ENCODE measurements at places on chromosomes 11 and 22.
A peak's percentile ranks its signal among the peaks of the same experiment; 100 is the strongest.

DNA sequence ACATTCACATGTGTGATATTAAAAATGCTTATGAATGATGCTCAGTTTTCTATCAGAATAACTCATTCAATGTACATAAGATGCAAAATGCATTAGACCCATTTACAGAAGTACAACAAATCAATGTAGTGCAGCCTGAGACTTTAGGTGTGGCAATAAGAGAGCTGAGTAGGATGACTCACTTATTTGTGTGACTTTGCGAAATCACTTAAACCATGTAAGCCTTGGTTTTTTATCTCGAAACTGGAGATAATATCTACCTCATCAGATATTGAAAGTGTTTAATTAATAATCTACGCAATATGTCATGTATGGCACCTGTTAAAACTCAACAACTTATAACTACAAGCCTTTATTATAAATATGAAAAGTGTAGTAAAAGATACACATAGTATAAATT lies 105.7 kb upstream of the LUZP2 start:
- DNase-seq, result no peak

GRCh38 chr11:910044-910588 lies 494 bp downstream of the CHID1 start:
- no peak for DNase-seq

- DNase-seq, result no peak
These were observed at the start of gene KMT5B for GRCh38 chr11:68213135-68213515. KMT5B (minus strand) TSS chr11:68213296; CDS start chr11:68190076, 23,220 bp downstream.

DNA sequence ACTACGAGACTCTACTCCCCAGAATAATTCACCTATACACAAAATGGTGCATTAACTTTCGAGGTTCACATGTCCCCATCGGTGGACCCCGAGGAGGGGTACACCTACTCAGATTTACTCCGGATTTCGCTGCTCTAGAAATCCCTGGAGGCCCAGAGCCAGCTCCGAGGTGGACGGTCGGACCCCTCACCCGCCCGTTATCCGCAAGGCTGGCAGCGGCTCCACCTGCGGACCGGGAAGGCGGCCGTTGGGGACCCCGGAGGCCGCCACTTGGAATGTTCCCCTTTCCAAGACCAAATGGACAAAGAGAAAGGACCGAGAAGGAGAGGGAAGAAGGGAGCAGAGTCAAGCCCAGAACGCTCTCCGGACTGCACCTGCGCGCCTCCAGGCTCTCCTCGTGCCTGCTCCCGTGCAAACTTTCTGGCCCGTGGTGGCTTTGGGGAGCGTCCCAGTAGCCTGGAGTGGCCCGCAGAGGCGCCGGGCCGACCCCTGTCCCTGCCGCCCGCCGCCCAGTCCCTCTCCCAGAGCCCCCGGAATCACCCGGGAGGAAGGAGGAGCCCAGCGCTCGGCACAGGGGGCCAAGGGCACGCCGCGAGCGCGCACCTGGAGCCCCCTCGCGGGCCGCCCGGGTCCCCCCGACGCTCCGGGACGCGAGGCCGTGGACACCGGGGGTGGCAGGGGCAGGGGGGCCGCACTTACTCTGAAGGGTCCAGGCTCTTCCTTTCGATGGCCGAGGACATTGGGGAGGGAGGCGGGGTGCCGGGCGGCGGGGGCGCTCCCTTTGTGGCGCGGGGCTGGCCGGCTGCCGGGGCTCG lies 23.0 kb downstream of the LMO2 start:
- no peak for DNase-seq

- no peak for DNase-seq
These were observed 154.3 kb upstream of the E2F8 start for GRCh38 chr11:19395050-19395449.

GRCh38 chr11:34233215-34233614 lies 124.6 kb downstream of the ABTB2 start:
- DNase-seq, result no peak

GRCh38 chr11:12914400-12914912 lies 94.7 kb upstream of the RASSF10 start:
- no peak for DNase-seq

- peak; percentile 47 for DNase-seq
These were observed 718.8 kb downstream of the CNTN5 start for GRCh38 chr11:99739464-99740089.

GRCh38 chr11:77407613-77408012 lies 66.3 kb downstream of the PAK1 start:
- DNase-seq, result peak; percentile 43

GRCh38 chr11:112085822-112086421 lies 634 bp downstream of the TIMM8B start:
- DNase-seq, result no peak

GRCh38 chr22:41488076-41488475 lies 19.2 kb downstream of the ACO2 start:
- DNase-seq, result no peak

DNA sequence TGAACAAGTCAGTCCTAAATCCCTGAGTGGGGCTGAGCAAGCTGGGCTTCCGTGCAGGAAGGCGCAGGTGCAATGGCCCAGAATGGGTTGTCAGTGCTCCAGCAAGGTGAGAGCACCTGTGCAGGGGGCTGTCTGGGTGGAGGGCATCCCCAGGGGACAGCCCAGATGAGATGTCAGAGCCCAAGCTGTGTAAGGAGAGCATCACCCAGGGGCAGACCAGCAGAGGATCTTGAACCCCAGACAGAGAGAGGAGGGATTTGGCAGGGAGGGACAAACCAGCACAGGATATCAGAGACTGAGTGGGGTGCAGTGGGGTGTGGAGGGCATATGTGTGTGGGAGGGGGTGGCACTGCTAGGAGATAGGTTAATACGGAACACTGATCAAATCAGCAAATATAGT lies 114.9 kb upstream of the TMEM45B start:
- DNase-seq, result no peak

- no peak for DNase-seq
These were observed 192.7 kb downstream of the C11orf91 start for GRCh38 chr11:33507967-33508366.

GRCh38 chr11:8083088-8083395 lies 2.0 kb downstream of the TUB start:
- no peak for DNase-seq

GRCh38 chr22:35310556-35311550 lies 11.2 kb downstream of the TOM1 start:
- no peak for DNase-seq

DNA sequence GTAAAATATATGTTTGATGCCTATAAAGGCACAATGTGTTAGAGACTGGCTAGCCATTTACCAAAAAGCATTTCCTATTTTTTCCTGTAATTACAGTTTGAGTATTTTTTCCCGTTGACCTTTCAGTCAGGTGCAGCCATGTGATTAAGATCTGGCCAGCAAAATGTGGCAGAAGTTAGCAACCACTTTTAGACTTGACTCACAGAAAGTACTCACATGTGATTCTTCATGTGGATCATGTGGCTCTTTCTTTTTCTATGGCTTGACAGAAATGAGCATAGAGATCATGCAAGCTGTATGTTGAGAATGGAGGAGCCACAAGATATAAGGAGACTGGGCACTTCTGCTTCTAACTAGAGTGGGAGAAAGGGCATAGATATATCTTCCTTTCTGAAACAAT lies 27.3 kb upstream of the RAB38 start:
- DNase-seq, result no peak

DNA sequence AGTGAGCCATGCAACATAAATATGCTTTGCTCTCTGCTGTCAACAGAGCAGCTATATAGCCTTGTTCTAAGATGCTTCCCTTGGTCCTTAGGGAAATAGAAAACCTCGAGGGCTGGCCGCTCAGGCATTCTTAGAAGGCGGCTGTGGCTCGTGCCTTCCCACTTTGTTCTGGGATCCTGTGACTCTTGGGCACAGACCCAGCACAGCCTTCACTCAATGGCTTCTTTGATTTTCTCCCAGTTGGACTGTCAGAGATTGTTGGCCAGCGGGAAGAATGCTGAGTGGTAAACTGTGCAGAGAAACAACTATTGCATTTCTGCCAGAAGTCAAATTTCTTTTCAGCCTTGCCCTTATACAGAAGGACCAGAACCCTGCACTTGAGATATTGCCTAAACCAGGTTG lies 9.5 kb upstream of the MICAL2 start:
- DNase-seq, result no peak

DNA sequence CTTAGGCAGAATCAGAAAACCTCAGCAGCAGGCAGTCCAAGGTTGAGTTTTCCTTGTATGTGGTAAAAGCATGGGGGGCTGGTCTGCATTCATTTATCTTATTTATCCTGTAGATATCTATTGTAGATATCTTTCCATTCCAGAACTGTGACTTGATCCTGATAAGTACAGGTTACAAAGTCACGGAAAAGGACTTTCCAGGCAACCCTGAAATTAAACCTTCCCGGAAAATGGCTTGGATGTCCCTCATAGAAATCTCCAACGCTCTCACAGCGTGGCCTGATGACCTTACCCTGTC lies 48.8 kb upstream of the MYO18B start:
- no peak for DNase-seq

DNA sequence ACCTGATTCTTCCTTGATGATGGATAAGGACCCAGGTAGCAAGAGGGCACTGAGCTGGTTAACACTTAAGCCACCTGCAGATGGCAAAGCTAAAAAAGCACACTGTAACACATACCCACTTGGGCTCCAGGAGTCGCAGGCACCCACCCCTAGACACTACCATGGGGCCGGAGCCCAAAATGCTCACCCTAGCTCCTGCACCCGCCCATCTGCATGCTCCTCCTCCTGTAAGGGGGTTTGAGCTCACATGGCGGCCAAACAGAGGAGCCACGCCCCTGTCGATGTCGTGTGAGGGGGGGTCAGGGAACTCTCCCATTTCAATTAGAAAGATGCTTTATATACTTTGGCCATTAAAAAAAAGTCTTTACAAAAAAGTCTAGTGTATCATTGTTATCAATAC lies 370.7 kb downstream of the DLG2 start:
- DNase-seq, result no peak

DNA sequence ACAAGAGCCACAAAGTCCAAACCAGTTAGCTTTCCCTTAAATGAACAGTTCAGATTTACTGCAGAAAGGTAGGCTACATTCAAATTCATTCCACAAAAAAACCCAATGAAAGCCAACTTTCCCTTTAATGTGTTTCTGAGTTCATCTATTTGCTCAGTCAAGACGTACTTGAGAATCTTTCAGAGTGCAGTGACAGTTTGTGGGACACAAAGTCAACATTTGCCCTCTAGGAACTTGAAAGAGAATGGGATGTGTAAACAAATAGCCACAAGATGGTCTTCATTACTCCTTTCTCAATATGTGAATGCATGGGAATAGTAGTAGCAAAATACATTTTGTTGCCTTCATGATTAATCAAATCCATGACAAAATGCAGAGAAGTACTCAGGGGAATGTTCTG lies 15.8 kb downstream of the RTCB start:
- DNase-seq, result no peak

DNA sequence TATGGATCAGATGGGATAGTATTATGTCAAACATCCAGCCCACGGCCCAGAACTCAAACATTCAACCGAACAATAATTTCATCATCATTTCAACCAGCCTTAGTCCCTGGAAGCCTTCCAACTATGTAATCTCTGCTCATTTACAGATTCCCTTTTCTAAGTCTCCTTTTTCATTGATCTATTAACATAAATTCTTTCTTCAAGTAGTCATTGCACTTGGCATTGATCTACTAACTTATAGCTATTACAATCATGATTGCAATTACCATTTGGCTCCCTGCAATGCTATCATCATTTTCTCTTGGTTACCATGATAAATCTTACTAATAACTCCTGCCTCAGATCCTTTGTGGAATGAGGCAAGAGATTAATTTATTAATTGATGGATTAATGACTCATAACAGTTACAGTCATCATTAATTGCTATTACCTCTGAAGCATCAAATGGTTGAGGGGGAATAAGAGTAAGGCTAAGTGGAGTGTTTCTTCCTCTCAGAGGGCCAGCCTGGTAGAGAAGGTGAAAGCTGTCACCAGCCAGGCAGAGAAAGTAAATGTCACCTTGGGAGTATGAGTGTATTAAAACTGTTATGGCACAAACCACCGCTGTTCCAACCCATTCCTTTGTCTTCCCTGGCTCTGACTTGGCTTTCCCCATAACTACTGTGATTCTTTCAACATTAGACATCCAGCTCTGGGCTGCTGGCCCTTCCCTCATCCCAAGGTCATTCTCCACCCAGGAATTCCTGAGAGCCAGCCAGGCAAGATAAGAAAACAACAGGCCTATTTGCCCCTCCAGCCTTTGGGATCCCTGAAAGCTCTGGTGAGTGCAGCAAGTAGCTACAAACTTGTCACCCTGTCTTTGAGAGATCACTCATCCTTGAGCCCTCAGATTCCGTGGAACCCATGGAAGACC lies 174.7 kb downstream of the RRAS2 start:
- no peak for DNase-seq

DNA sequence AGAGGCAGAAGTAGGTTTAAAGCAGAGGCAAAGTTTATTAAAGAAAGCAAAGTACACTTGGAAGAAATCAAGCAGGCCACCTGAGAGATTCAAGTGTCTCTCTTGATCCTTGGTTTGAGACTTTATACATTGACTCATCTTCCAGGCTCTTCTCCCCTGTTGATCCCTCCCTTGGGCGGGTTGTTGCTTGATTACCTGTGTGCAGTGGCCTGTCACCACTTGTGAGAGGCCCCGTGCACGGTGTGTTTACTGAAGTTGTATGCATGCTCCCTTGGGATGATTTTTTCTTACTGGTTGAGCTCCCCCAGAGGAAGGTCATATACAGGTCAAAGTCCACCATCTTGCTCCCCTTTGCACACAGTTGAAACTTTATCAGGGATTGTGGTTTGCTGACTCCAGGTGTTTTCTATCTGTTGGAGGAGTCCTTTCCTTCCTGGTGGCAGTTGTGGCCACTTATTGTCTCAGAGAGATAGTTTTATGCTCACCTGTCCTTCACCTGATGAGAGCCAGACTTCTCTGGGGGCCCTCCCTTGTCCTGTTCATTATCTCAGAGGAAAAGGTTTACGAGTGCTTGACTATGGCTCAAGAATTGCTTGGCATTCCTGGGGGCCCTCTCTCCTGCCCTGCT lies 16.3 kb upstream of the RBMXL2 start:
- DNase-seq, result no peak

GRCh38 chr11:488992-489391 lies 18.1 kb downstream of the RNH1 start:
- DNase-seq, result no peak

- DNase-seq, result no peak
These were observed 1492.1 kb downstream of the BRD1 start for GRCh38 chr22:48335442-48336139.

DNA sequence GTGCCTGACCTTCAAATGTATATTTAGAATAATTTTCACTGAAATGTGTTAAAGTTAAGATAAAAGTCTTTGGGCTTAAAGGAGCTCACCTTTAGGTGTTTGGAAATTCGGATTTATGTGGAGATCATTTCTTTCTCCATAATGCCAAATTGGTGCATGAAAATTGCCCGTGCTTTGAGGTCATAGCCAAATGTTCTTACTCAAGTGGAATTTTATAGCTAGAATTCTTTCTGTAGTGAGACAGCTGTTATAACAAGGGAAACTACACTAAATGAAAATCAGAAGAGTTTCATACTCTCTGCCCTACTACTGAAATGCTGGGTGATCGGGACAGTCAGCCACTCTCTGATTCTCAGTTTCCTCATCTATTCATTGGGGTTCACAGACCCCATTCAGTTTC lies 89.5 kb upstream of the DBX1 start:
- no peak for DNase-seq

GRCh38 chr11:71139516-71140205 lies 112.7 kb downstream of the SHANK2 start:
- DNase-seq, result no peak

Measured in smooth muscle cell of the brain vasculature (primary cell).